Amniotic epithelial cell (primary cell): ENCODE measurements at places on chromosomes 11 and 22.
A peak's percentile ranks its signal among the peaks of the same experiment; 100 is the strongest.

GRCh38 chr11:12827929-12828812, 153.9 kb downstream of the TEAD1 start:
- peak; percentile 84 for DNase-seq

- DNase-seq = peak; percentile 62
Observed at GRCh38 chr11:125036933-125037332, 26.2 kb upstream of the SLC37A2 start.

DNA sequence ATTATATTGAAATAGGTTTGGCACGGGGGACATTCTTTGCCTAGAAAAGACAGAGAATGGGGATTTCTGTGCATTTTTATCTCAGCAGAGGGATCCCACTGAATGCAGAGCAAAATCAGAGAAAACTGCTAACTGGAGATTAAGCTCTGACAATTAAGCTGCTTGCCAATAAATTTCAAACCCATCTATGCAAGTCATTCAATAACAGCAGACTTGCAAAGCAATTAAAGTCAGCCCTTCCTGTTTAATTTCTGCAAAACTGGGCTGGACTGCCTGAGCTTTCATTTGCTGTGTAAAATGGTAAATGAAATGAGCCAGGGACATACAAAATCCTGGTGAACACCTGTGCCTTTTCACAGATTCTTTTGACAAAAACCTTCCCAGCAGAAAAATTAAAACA, 1273.9 kb upstream of the CNTN5 start:
- DNase-seq = no peak

- DNase-seq = peak; percentile 18
Observed at GRCh38 chr11:71428861-71429435, 19.2 kb downstream of the DHCR7 start.

DNA sequence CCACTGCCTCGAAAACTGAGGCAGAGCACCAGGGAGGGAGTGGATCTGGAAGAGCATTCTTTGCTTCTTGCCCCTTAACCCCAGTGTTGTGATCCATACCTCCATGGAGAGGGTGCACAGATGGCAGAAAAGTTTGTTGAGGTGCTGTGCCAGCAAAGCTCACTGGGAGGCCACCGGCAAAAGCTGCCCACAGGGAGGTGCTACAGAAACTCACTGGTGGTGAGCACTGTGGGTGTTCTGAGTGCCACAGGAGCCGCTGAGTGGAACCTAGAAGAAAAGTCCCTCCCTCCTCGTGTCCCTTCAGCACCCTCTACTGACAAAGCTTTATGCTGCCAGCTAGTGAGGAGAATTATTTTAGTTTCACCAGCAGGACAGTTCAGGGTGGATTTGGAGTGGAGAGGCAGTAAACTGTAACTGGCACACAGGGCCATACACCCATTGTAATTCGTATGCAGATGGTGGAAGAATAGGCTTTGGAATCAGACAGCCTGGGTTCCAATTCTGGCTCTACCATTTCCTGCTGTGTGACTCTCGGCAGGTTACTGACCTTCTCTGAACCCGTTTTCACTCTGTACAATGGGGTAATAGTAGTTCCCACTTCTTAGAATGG, 84.6 kb downstream of the SWAP70 start:
- DNase-seq = peak; percentile 78

GRCh38 chr11:94630221-94630620, 63.1 kb downstream of the PIWIL4 start:
- DNase-seq = no peak

- peak; percentile 7 for DNase-seq
Observed at GRCh38 chr11:61011950-61012736, 40.7 kb downstream of the CD6 start.

DNA sequence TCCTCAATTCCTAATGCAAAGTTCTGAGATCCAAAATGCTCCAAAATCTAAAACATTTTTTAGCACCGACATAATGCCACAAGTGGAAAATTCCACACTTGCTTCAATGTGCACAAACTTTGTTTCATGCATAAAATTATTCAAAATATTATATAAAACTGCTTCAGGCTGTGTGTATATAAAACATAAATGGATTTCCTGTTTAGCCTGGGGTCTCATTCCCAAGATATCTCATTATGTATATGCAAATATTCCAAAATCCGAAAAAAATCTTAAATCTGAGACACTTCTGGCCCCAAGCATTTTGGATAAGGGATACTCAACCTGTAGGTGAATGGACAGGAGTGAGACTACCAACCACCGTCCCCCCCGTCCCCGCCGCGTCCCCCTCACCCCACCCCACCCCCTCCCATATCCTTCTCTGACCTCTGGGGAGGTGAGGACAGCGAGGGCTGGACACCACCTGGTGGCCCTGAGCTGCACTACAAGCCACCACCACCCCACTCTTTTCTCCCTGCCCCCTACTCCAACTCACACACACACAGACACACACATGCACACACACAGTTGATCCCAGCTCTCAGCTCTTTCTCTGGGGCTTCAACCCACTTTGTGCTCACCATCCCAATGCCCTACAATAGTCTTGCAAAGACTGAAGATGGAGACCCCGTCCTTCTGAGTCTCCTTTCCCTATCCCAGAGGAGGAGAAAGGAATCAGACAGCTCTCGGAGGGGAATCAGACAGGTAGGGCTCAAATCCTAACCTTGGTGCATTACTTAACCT, 101.0 kb downstream of the PDE2A start:
- DNase-seq = peak; percentile 50

GRCh38 chr11:109526931-109527330, 104.9 kb downstream of the C11orf87 start:
- peak; percentile 1 for DNase-seq

DNA sequence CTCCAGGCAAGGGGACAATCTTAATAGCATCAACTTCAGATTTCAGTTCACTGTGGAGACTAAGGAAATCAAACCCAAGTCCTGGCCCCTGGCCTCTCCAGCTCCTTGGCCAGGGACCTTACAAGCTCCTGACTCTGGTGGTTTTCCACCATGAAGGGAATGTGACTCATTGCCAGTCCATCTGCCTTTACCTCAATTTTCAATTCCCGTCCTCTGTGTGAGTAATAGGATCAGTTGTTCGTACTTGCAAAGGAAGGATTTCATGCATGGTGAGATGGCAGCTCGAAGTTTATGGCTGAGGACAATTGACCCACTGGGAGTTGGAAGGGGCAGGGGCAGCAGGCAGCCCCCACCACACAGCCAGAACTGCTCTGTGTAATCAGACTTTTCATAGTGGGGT, 42.5 kb downstream of the INSC start:
- DNase-seq = peak; percentile 78

DNA sequence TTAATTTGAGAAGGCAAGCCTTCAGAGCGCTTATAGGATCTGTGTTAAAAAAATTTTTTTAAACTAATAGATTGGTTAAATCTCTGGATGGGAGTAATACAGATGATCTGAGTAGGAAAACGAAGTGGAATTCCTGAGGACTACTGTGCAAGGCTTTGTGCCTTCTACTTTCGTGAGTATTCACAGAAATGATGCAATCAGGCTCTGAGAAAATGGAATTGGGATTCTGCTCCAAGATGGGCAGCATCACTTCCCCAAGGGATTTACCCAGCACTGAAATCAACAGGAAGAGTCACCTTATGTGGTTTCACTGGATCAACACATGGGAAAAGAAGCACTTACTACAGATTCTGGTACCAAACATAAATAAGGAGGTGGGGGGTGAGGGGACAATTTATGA, 12.5 kb downstream of the KMT5B start:
- DNase-seq = peak; percentile 67

- DNase-seq = no peak
Observed at GRCh38 chr11:35608502-35608901, 9.8 kb upstream of the FJX1 start.
